Tibial nerve (tissue), 4 donors: ENCODE measurements at places on chromosomes 7 and 10. TPM values are rescaled to one million over a fixed set of nuclear protein-coding genes. Genes with fewer than 3 reads are reported as not detected.

POU6F2 gene
- 1.3 TPM for total RNA-seq

TMEM26 gene
- 0.22 TPM for total RNA-seq

OPALIN gene
- not detected for total RNA-seq

FGFR2 gene
- 8.4 TPM for total RNA-seq

NEURL1 gene
- not detected for total RNA-seq

STRIP2 gene
- total RNA-seq: 0.30 TPM

SPDYE9 gene
- total RNA-seq: not detected

CYP17A1 gene
- not detected for total RNA-seq

CPN1 gene
- not detected for total RNA-seq

SRRM3 gene
- 3.1 TPM for total RNA-seq

WNT2 gene
- total RNA-seq: 0.59 TPM

THNSL1 gene
- total RNA-seq: 1.5 TPM
